ENCODE measurements at places on chromosomes 5 and 9.
A peak's percentile ranks its signal among the peaks of the same experiment; 100 is the strongest.

- DNase-seq, result no peak
Observed at GRCh38 chr9:131421691-131422090, 27.8 kb downstream of the PRRC2B start.

DNA sequence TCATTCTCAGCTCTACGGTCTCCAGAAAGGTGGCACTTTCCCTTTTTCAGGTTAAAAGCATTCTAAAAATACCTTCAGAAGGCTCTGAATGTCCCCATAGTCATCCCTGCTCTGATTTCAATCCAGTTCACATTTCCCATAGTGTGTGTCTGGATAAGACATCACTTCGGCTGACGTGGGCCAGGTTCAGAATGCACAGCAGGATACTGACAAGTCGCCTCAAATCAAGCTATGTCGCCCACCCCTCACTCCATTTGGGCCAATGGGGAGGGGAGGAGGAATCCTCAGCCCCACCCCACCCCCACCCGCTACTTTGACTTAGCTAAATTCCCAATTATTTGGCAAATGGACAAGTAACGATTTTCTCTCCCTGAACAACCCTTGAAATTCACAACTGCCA lies 148.0 kb downstream of the SLIT3 start:
- no peak for DNase-seq

GRCh38 chr9:5364294-5365024 lies 24.8 kb upstream of the RLN1 start:
- no peak for DNase-seq

- DNase-seq, result no peak
Observed at GRCh38 chr9:77898864-77899263, 132.7 kb downstream of the GNAQ start.

DNA sequence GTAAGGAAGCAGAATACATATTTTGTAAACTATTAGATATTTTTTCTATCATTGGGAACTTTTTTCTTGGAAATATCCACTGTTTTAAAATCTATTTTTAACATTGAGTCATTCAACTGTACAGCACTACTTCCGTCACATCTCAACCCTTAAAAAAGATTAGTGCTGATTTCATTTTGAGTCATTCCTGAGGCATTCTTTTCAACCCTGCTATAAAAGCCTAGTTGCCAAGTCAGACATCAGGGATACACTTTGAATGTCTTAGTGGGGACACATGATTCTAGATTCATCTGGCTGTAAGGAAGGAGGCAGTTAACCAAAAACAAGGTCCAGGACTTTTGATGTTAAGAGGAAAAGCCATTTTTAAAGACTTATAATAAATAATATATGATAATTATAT lies 160.9 kb downstream of the GIN1 start:
- no peak for DNase-seq

DNA sequence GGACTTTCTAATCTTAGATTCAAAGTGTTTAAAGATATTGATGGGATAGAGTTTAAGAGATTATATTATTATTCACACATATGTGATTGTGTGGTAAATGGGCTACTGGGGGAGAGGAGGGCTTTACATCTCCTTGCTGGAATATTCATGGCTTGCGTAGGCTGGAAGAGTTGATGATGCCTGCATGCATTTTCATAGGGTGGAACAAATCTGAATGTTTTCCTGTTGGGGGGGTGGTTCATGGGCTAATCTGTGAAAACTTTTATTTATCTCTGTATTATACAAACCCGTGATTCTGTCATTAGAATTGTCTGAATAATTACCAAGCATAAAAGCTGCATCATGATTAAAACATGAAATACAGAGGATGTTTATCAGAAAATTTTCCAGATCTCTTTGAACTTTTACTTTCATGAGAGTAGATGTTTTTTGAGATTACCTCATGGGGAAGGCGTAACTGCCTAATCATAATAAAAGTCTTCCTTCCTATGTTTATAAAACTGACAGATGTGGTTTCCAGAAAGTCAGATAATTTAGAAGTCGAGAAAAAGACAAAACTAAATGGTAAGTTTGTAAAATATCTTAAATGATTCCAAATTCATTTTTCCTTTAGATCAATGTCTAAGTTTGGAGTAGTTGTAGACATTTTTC lies 1185.4 kb upstream of the SEMA6A start:
- DNase-seq, result no peak

- no peak for DNase-seq
Observed at GRCh38 chr9:16825971-16826625, 44.4 kb downstream of the BNC2 start.

DNA sequence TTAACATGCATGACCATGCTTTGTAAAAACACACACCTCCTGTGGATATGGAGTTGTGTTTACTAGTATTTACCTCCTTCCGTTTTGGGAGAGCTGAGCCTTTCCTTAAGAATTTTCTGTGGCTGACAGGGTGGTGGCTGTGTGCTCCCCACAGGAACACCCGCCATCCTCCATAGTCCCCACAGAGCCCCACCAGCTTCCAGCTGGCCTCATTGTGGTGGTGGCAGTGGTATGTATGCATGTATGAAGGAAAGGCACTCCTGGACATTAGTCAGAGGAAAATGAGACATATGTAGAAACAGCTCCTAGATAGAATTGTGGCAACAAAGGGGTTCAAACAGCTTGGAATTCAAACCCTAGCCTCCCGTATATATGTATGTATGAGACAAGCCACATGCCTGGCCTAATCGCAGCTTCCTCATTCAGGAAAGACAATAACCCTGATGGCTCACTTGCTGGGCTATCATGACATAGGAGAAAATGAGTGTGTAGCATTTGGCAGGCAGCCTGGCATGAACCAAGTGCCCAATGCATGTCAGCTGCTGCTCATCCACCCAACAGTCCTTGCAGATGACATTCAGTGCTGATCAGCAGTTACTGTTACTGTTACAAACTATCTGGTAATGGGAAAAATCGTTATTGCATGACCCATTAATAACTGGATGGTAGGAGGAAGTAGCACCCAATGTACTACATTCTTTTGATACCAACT lies 459.7 kb downstream of the EBF1 start:
- no peak for DNase-seq

- no peak for DNase-seq
Observed at GRCh38 chr5:82792096-82792495, 285.1 kb downstream of the TMEM167A start.

GRCh38 chr5:113825176-113825575 lies 311.7 kb downstream of the YTHDC2 start:
- no peak for DNase-seq

- DNase-seq, result no peak
Observed at GRCh38 chr9:86670076-86670475, 277.2 kb downstream of the GAS1 start.

DNA sequence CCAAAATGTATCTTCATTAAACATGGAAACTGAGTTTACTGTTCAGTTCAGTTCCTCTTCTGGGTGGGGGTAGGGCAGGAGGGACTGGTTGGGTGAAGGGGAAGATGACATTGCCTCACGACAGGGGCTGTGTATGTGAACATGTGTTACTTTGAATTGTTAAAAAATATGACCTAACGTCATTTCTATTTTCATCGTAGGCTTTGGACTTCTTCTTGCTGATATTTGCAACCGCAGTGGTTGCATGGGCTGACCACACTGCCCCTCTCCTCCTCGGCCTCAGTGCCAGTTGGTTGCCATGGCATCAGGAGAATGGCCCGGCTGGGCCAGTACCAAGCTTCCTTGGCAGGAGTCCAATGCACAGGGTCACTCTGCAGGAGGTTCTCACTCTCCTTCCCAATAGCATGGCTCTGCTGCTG lies 41.5 kb downstream of the HACD4 start:
- peak; percentile 70 for DNase-seq

- DNase-seq, result no peak
Observed at GRCh38 chr5:170963521-170963920, 101.7 kb downstream of the RANBP17 start.

- peak; percentile 25 for DNase-seq
Observed at GRCh38 chr9:132193227-132194124, 31.6 kb downstream of the NTNG2 start.

GRCh38 chr9:70542311-70542931 lies 128.0 kb upstream of the KLF9 start:
- DNase-seq, result no peak

DNA sequence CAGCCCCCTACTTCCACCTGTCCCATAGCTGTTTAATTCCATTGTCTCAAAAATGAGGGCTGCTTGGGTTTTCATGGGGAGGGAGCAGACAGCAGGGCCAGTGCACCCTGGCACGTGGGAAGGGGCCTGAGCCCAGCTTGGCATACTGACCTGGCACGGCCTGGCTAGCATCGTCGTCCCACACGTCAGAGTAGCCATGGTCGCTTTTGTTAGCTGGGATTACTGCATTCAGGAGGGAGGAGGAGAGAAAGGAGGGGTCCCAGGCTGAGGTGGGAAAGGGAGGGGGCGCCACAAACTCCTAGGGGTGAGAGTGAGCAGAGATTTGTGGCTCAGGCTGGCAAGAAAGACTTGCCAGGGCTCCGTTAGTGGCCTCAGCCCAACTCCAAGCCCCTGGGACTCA lies 21.1 kb upstream of the CYSTM1 start:
- peak; percentile 31 for DNase-seq
